B cell (primary cell): ENCODE measurements at places on chromosomes 1 and 21.

- DNase-seq, result no peak
Measured at GRCh38 chr1:92786111-92786901, 1.4 kb upstream of the EVI5 start.

GRCh38 chr21:45456584-45457160 lies 51.7 kb downstream of the COL18A1 start:
- no peak for DNase-seq

DNA sequence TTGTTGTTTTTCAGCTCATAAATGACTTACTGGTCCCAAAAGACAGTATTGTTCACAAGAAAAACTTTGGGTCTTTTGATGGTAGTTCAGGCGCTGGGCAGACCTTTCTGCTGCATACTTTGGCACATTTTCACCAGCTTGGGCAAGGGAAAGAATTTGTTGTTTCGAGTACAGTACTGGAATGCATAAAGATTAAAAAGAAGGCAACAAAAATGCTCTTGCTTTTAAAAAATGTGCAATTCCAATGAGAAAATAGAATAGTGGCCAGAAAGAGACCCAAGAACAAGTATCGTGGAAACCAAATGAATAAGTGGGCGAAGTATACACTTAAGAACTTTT lies 56.0 kb downstream of the CLIC6 start:
- no peak for DNase-seq

DNA sequence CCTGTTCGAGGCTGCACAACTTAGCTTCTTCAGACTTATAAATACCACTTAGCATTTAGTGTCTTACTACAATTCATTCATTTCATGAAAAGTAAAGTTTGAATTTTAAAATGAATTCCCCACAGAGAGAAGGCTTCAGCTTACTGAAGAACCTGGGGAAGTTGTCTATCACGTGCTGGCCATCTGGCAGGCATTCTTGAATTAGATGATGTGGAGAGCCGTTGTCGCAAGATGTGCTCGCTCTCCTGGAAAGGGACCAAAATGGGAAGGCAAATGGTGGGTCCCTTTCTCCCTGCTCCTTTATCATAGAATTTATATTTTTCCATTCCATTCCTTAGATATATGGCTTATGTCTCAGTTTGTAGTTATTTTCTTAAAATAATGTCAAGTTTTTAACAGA lies 90.5 kb downstream of the CD247 start:
- DNase-seq, result no peak

GRCh38 chr1:1221887-1222574 lies 8.1 kb upstream of the TNFRSF4 start:
- DNase-seq, result no peak

DNA sequence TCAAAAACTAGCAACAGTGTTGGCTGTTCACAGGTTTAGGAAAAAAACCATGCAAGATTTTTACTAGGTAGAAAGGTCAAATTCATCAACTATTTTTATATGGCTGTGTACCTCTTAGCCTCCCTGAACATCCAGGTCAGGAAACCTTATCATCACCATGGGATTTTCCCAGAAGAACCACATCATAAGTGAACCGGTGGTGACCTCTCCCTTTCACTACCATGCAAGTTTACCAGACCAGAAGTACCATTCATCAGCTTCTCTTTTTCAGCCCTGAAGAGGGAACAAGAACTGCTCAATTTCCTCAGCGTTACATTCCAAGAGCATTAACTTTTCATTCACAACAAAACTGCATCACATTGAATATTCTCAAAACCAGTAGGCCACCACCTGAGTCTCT lies 5.9 kb downstream of the SSBP3 start:
- no peak for DNase-seq

GRCh38 chr1:209512821-209513220 lies 70.7 kb upstream of the CAMK1G start:
- DNase-seq, result no peak

GRCh38 chr21:34579411-34579810 lies 35.5 kb downstream of the RCAN1 start:
- no peak for DNase-seq

DNA sequence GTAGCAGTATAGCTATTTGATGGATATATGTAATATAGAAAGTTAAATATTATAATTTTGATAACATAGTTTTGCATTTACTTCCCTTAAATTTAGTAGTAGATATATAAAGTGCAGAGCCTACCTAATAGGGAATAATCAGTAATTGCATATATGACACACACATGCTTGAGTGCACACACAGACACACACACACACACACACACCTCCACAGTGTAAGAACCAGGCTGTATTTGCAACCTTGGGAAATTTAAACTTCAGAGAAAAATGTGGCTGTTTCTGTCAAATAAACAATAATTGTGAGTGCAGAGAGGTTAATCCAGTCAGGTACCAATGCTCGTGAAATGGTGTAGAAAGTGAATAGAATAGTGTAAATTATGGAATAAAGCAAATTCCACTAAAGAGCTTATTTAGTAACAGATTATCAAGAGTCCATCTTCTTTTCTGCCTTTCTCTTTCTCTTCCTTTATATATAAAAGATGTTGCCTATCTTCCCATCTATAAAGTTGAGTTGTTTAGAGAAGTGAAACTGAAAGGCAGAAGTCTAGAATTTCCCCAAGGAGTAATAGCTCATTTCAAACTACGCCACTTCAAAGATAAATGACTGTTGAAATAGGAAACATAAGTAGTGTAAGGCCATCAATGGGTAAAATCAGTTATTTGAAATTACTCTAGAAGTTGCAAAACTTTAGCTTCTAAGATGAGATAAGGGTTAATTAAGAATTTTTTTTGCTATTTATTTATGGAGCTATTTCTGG lies 273.7 kb downstream of the SRGAP2C start:
- peak; percentile 84 for DNase-seq

DNA sequence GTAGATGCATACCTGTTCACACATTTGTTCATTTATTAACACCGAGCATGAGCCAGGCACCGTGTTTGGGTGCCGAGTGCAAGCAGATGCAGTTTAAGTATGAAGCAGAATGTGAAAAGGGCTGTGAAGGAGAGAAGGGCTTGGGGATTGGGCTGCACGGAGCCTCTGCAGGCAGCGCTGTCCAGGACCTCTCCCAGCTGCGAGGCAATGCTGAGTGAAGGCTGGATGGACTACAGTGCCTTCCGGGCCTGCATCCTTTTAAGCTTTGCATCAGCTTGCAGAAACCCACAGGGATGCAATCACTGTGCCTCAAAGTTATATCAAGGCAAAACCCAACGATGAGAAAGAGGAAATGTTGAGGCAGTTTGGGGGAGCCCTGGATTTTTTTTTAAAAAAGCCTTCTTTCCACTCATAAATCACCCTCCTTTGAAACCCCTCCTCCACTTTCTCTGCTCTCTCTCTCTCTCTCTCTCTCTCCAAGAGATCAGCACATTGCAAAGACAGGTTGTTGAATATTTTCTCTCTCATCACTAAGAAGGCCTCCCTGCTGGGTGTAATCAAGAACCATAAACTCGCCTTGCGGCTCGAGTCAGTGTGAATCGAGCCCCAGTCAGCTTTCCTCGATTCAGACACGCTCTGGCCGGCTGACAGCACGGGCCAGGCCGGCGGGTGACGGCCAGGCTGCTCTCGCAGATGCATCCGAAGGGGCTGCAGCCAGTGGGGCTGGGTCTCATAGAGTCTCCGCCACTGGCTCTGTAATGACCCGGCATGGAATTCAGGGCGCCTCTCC lies 89.2 kb upstream of the POU3F1 start:
- no peak for DNase-seq

DNA sequence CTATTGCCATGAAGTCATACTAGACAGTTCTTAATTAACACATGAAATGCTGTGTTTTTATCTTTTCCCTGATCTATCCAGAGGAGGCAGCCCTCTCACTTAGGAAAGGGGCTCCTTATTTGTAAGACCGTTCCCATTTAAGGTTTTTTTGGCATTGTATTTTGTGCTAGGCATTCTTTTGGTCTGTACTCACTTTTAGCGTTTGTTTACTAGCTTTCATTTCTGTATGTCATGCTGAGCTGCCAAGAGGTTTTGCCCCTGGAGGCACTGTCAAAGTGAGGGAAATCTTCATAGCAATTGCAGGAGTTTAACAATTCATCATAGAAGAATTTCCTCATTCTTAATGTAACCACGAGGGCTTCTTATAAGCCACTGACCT lies 59.5 kb downstream of the MTR start:
- DNase-seq, result no peak

DNA sequence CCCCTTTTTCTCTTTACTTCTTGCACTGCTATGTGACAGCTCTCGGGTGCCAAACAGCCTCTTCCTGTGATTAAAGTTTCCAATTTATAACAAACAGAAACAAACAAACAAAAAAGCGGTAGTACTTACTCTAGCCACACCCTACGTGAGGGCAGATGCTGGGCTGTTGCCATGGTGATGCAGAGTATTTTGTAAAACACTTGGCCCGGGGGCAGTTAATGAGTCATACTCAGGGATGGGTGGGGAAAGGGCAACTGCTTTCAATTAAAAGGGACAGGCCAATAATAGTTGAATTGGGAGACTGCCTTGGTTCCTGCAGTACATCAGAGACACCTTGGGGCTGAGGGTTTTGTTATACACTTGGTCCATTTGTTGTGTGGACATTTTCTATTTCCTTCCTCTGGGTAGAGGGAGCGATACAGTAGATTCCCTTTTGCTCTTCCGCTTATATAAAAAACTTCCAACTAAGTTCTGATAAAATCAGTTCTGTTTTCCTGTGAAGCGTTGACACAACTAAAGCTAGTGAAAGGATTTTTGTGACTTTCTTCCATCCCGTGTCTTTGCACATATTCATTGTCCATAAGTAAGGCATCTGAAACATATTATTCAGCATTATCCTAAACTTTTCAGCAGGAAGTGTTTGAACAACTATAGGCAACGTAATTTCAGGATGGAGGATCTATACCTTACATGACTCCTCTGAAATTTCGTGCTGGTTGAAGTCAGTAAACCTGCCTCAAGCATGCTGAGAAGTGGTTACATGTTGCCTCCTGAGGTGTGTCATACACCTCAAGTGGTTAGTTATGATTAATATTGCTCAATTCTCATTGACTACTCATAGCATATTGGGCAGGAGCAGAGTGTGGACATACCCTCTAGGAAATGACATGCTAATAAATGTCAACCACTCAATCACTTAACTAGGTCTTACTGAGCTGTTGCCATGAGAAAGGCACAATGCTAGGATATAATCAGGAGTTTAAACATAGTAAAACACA lies 36.7 kb upstream of the THEM4 start:
- DNase-seq, result peak; percentile 90

DNA sequence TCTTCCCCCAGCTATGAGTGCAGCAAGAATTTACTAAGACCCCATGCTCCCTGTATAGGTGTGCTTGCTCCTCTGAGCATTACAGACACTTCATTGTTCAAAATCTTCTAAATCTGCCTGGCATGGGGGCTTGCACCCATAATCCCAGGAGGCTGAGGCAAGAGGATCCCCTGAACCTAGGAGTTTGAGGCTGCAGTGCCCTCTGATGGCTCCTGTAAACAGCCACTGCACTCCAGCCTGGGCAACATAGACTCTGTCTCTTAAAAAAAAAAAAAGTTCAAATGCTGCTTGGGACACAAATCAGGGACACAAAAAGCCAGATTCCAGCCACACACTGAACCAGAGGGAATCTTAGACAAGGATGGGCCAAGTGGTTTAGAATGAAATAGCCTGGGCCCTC lies 3.4 kb upstream of the ACOT7 start:
- DNase-seq, result no peak

DNA sequence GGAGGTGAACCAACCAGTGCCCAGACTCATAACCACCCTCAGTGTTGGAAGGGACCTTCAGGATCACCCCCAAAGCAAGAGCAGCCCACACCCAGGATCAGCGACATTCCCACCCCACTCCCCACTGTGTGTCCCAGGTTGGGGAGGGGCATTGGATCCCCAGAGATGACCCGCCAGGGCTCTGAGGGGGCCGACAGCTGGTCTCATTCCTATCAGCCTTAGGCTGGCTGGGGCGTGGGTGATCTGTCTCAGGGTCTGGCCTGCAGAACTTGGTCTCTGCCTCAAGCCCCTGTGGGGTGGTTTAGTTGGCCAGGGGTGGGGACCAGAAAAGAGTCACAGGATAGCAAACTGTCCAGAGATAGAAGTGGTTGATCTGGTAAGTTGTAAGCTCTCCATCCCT lies 7.8 kb upstream of the BSND start:
- DNase-seq, result no peak

DNA sequence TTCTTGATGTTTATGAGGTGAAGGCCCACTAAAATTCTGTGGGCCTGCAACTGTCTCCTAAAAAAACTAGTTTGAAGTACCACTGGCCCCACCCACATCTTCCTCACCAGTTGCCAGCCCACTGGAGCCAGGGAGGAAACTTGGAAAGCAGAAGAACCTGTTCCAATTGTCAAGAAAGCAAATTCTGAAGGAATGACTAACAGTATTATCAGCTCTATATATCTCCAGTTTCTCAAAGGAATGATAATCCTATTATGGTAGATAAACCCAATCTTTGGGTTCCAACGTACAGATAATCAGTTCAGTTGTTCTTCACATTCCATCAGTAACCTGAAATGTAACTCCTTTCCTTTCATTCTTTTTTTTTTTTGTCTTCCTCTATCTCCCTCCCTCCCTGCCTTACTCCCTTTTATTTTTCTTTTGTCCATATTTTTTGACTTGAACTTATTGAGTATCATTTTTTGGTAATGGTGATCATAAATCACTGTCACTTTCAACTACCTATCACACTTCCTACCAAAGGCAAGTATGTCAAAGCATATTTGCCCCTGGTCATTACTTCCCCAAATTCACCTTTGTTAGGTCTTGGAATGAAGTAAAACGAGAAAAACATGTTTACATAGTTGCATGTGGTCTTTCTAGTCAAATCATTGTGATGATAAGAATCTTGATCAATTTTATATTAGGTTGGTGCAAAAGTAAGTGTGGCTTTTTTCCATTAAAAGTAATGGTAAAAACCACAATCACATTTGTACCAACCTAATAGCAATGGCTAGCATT lies 943.4 kb downstream of the TTLL7 start:
- DNase-seq, result no peak

- DNase-seq, result no peak
Measured at GRCh38 chr1:219965285-219966070, 37.1 kb upstream of the SLC30A10 start.

GRCh38 chr1:153498746-153499145 lies 37.0 kb downstream of the S100A6 start:
- DNase-seq, result no peak
